Cerebellar nuclear complex (tissue), 1 donor: ENCODE measurements at places on chromosomes 6 and 20.

DNA sequence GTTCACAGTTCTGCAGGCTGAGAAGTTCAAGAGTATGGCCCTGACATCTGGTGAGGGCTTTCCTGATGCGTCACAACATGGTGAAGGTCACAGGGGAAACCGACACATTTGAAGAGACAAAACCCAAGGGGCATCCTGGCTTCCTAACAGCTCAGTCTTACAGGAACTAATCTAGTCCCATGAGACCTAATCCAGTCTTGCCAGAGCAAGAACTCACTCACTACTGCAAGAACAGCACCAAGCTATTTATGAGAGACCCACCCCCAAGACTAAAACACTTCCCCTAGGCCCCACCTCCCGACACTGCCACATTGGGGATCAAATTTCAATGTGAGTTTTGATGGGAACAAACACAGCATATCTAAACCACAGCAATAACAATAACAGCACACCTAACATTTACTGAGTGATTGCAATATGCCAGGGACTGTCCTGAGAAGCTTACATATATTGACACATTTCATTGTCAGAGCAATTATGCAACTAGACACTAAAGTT is 46.6 kb downstream of the TPBG start:
- DNase-seq: no peak

DNA sequence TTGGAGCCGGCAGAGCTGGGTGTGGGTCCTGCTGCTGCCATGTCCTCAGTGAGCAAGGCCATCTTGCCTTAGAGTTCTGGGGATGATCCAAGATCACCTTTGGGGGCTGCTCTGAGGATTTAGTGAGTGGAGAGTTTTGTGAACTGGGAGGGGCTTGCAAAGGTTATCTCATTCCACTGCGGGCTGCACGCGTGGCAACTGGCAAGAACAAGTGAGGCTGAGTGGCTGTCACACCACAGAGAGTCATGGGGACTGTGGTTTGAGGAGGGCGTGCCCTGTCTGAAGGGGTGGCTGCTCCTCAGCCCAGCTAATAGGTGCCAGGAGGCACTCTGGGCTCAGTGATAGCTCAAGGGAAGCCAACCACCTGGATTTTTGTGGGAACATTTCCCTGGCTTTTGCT is 37.6 kb downstream of the TTLL9 start:
- no peak for DNase-seq

GRCh38 chr6:10719296-10719963 is 3.4 kb upstream of the TMEM14C start:
- no peak for DNase-seq

DNA sequence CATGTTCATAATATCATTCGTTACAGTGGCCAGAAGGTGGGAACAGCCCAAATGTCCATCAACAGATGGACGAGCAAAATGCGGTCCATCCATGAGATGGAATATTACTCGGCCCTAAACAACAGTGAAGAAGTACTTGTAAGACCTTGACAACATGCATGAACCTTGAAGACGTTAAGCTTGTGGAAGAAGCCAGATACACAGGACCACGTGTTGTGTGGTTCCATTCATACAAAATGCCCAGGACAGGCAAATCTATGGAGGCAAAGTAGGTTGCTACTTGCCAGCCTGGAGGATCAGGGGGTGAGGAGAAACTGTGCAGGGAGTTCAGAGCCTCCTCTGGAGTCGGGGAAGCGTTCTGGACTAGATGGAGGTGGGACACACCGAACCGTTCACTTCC is 207.1 kb downstream of the ERMARD start:
- DNase-seq: no peak
